Stimulated activated CD8-positive, alpha-beta memory T cell treated with anti-CD3 and anti-CD28 coated beads, Interleukin-15, amount 100 ng/mL, for 1 hour (primary cell): ENCODE measurements at places on chromosomes 2 and 18.

DNA sequence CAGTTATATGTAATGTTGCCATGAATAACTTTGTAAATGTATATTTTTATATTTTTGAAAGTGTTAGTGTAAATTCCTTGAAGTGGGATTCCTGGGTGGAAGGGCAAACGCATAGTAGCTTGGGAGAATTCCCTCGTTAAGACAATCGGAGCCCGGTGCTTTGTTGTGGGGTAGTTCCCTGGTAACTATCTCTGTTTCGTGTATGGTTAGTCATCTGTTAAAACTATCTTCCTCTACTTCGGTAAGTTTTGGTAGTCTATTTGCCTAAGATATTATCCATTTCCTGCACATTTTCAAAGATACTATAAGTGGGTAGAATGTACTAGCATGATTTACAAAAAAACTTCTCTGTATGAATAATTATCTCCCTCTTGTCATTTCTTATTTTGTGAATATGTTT is 113.8 kb upstream of the NRXN1 start:
- no peak for DNase-seq

- DNase-seq = no peak
Measured at GRCh38 chr18:58298251-58299134, 254.5 kb downstream of the NEDD4L start.

DNA sequence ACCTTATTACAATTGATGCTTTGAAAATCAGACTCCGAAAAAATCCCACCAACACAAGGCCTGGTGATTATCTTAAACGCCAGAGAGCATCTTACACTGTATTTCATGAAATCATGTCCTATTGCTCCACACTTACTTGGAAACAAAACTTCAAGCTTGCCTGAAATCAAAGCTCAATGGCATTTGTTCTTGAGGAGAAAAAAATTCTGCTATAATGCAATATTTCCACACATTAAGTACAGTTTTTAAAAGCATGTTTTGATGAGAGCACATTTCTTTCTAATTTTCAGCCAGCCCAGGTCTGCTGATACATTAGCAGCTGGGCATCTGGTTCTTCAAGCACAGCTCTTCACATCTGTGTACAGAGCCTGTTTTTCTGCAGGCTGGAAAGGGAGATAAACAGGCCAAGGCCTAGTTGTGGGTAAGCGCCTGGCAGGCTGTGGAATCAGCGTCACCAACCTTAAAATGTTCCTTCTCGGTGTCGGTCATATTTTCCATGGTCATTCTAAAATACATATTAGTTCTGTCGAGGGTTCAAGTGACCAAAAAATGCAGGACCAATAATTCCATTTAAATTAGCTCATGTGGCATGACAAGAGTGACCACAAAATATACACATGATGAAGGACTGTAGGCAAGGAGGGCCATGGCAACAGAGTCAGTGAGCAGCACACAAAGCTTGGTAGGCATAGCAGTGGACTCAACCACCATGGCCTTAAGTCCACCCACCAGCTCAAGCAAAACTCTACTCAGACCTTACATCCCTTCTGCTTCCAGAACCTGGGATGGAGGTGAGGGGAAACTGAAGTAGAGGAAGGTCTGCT is 20.9 kb downstream of the SLC8A1 start:
- no peak for DNase-seq

DNA sequence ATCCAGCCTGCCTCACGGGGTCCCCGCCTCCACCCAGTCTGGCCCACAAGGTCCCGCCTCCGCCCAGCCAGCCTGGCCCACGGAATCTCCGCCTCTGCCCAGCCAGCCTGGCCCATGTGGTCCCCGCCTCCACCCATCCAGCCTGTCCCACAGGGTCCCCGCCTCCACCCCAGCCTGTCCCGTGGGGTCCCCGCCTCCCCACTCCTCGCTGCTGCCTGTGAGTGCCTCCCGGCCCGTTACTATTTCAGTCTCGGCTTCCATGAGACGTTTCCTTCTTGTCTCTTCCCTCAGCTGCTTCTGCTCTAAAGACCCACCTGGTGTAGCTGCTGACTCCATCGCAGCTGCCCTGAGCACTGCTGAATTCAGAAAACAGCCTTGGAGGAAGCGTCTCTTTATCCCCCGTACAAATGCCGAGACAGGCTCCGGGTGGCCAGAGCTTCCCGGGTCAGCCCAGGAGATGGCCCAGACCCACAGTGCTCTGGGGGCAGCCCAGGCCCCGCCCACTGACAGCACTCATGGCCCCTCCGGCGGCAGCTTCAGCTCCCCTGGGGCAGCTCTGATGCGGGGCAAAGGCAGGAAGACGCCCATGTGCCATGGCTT is 69.8 kb downstream of the NFATC1 start:
- DNase-seq = no peak

- no peak for DNase-seq
Measured at GRCh38 chr2:71174207-71174606, 43.8 kb downstream of the MPHOSPH10 start.

DNA sequence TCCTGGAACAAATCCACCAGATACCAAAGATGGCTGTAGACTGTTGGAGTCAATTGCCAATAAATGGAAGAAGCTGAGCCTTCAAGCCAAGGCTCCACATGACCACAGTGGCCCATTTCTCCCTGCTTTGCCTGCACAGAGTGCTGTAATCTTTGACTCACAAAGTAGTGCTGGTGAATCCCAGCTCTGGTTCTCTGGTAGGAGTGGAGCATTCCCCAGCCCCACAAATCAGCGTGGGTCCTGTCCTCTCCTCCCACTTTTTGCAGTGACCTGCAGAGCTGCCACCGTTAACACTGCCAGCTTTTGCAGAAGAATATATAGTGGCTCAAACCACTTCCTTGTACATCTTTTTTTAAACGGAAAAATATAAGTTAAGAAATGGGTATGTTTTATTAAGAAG is 93.9 kb downstream of the MGAT5 start:
- DNase-seq = no peak

DNA sequence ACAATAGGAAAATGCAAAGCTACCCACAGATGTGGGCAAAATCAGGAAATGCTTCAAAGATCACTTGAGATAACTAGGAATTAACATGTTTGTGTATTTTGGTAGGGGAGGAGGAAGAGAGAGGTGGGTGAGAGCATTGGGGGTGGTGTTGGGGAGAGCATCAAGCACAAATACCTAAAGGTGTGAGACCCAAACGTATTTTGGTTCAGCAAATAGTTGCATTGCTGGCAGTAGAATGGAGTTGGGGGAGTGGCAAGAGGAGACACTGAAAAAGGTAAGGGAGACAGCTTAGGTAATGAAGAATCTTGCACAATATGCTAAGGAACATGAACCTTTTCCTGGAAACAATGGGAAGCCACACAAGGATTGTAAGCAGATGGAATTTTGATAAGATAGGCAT is 1.5 kb upstream of the PELI1 start:
- DNase-seq = no peak

- no peak for DNase-seq
Measured at GRCh38 chr2:66346231-66346664, 88.7 kb upstream of the MEIS1 start.

DNA sequence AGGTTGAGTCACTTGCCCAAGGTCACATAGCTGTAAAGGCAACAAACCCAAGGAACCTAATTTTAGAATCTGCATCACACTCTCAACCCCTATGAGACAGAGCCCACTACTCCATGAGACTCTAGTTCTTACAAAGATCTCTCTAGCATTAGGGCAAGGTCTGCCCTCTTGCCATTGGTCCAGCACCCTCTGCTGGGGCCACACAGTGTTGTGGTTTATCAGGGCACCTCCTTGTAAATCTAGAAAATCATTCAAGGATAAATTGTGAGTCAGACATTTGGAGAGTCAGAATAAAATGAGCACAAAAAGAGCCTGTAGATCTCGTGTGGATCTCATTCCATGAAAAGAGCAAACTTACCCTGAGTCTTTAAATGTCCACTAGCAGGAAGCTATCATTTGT is 91.2 kb downstream of the SLC8A1 start:
- no peak for DNase-seq

DNA sequence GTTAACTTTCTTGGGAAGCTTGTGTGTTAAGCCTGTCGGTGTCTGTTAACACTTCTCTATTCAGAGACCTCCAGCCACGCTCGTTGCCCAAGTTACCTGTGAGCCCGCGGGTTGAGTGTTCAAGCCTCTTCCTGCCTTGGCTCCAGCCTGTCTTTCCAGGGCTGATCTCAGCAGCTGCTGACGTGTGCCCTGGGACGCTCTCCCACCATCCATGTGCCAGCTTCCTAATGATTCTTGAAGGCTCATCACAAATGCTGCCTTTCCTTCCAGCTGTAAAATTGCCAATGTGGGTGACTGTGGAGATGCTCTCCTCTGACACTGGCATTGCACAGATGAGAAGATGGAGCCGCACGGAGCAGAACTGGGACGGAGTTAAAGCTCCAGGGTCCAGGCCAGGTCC is 6.1 kb downstream of the RNF144A start:
- no peak for DNase-seq
